Activated T-cell treated with anti-CD3 and anti-CD28 coated beads, Interleukin-2, amount 50 U/mL, for 24 hours (primary cell): ENCODE measurements at places on chromosomes 16 and 17.

- DNase-seq, result peak; percentile 28
These were observed 121.6 kb upstream of the SMURF2 start for GRCh38 chr17:64783556-64784352.

GRCh38 chr16:89009343-89010209, 32.6 kb upstream of the CBFA2T3 start:
- DNase-seq, result no peak

DNA sequence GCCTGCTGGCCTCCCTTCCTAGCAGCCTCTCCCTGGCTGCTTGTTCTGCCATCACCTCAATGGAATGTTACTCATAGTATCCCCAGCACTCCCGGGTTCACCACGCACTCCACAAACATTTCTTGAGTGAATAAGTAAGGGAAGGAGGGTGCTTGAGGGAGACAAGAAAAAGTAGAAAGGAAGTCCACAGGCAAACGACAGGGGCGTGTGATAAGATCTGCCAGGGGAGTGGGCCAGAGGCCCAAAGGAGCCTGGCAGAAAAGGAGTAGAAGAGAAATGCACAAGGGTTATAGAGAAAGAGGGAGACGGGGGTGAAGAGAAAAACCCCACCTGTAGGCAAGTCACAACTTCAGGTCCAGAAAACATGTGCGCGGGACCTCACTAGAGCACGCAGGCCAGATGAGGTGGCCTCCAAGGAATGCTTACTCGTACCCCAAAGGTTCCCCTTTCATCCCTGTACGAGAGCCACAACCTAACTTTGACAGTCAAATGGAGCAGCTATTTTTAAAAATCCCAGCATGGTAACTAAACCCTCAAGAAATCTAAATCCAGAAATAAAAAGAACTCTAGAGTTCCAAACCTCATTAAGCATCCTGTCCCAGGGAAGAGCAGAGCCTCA, 6.6 kb downstream of the ZDHHC7 start:
- no peak for DNase-seq

DNA sequence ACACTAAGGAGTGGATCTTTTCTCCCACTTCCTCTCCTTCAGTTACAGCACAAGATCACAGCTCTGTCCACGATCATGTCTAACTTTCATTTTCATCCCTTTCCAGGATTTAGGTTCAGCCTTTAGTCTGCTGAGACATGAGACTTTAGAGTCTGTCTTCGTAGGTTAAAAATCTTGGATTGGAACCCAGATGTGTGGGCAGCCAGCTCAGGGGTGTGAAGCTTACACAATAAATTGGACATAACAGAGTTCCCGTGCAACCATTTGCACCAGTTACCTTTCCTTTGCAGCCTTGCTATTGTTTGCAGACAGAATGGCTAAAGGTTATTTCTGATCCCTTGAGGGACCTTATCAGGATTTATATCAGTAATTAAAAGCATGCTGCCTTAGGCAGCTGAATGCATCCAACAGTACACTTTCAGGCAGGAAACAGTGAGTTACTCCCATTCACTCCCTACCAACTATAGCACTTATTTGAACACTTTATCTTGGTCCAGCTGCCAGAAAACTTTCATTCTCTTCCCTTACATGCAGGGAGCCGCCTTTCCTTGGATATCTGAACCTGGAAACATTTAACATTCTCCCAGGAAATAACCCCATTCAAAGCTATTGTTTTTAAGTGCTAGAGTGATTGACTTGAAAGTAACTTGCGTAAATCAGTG, 87.3 kb downstream of the TMEM100 start:
- no peak for DNase-seq

- no peak for DNase-seq
These were observed 28.1 kb upstream of the PECAM1 start for GRCh38 chr17:64418506-64419339.
